ENCODE measurements at places on chromosomes 5 and 9.
A peak's percentile ranks its signal among the peaks of the same experiment; 100 is the strongest.

- no peak for DNase-seq
These were observed 229.5 kb downstream of the FAM114A2 start for GRCh38 chr5:153809166-153809565.

DNA sequence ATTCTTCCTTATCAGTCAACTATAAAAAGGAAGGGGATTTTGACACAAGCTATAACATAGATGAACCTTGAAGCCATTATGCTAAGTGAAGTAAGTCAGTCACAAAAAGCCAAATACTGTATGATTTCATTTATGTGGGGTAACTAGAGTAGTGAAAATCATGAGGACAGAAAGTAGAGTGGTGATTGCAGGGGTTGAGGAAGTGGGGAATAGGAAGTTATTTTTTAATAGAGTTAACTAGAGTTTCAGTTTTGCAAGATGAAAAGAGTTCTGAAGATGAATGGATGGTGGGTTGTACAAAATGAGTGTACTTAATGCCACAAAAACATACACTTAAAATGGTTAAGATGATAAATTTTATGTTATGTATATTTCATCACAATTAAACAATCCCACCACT, 65.4 kb upstream of the FAM174A start:
- DNase-seq, result no peak

GRCh38 chr9:20603524-20604268, 18.6 kb downstream of the MLLT3 start:
- DNase-seq, result no peak

- DNase-seq, result no peak
These were observed 371.2 kb downstream of the NFIB start for GRCh38 chr9:13942695-13943094.

GRCh38 chr5:148978370-148979082, 84.3 kb downstream of the SH3TC2 start:
- DNase-seq, result no peak

DNA sequence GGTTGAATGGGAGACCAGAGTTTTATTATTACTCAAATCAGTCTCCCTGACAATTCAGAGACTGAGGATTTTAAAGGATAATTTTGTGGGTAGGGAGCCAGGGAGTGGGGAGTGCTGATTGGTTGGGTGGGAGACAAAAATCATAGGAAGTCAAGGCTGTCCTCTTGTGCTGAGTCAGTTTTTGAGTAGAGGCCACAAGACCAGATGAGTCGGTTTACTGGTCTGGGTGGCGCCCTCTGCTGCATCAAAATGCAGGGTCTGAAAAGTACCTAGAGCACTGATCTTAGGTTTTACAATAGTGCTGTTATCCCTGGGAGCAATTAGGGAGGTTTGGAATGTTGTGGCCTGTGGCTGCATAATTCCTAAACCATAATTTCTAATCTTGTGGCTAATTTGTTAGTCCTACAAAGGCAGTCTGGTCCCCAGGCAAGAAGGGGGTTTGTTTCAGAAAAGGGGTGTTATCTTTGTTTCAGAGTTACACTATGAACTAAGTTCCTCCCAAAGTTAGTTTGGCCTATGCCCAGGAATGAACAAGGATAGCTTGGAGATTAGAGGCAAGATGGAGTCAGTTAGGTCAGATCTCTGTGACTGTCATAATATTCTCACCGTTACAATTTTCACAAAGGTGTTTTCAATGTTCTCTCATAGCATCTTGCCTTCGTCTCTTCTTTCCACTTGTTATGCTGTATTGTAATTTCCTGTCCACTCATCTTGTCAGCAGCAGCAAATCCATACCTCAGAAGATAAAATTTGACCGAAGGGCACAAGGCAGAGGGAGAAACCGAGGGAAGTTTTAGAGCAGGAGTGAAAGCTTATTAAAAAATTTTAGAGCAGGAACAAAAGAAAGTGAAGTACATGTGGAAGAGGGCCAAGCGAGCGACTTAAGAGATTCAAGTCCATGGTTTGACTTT, 59.2 kb upstream of the CLINT1 start:
- DNase-seq, result peak; percentile 14

- no peak for DNase-seq
These were observed 93.6 kb downstream of the COL23A1 start for GRCh38 chr5:178496642-178497041.

DNA sequence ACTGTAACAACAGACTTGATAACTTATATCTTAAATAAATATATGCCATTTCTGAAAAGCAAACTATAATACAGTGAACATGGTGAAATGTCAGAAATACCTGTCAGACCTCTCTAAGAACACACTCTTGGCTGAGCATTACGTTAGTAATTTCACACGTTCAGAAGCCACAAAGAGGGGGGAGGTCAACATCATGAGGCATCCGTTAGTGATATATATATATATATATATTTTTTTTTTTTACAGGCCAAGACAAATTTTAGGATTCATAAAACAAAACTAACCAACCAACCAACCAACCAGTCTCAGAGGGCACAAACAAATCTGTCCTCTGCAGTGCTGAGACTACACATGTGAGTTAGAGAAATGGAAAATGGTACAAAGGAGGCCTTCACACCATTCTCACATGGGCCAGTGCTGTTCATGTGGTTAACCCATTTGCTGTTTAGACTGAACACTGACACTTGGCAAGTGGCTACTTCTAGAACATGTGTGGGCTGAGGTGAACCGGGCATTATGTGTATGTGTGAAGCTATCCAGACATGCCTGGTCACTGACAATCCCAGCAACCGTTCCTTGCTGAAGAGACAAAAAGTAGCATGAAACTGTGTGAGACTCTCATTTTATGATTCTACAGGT, 54.5 kb downstream of the ELL2 start:
- DNase-seq, result no peak

Data from stimulated activated CD8-positive, alpha-beta memory T cell treated with anti-CD3 and anti-CD28 coated beads, Interleukin-4, amount 100 ng/mL, for 1 hour (primary cell).